ENCODE measurements at places on chromosomes 7 and 10.

DNA sequence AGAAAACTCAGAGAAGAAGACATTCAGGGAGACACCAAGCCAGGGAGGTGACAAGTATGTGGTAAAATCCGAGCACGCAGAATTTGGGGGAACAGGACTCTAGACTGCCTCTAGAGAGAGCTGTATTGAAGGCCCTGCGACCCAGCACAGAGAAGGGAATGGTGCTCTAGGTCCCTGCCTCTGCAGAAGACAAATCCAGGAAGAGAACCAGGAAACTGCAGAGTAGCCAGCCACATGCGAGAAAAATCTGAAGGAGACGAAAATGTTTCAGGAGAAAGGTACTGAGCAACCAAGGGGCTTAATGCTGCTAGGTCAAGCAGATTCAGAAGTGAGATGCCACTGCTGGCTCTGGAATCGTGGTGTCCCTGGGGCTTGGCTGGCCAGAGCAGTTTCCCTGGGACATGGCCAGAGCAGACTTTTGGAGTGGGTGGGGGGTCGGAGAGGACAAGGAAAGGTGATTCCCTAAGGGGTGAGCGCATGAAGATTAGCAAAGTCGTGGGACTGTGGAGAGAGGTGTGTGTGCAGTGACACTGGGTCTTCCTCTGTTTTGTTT lies 158.0 kb upstream of the KLF6 start:
- DNase-seq: no peak

DNA sequence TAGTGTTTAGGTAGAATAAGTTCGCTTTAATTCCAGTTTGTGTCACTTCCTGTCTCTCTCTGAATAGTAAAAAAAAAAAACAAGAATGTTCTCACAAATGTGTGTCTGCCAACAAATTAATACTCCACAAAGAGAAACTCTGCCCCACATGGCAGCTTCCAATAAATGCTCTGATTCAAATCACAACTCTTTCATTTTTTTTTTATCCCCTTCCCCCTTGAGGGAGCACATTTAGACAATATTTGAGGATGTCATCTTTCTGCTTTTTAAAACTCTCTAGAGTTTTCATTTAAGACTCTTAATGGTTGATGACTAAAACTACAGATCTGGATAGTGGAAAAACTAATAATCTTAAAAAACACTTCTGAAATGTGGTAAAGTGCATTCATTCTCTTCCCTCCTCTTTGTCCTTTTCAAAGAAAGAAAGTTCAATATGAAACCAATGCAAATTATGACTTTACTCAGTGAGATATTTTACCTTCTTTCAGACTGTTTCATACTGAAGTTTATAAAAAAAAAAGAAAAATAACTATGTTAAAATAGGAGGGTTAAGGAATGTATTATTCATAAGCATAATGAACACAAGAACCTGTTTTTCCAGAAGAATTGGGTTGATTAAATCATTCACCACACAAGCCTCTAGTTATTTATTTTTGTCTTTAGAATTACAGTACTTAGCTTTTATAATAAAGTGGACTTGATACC lies 42.3 kb downstream of the ARID5B start:
- peak; percentile 36 for DNase-seq

GRCh38 chr7:46581268-46581667 lies 660.2 kb upstream of the IGFBP3 start:
- DNase-seq: no peak

- no peak for DNase-seq
Measured at GRCh38 chr10:19629567-19629966, 186.7 kb upstream of the PLXDC2 start.

GRCh38 chr10:90161-90560 lies 41.1 kb upstream of the TUBB8 start:
- no peak for DNase-seq

DNA sequence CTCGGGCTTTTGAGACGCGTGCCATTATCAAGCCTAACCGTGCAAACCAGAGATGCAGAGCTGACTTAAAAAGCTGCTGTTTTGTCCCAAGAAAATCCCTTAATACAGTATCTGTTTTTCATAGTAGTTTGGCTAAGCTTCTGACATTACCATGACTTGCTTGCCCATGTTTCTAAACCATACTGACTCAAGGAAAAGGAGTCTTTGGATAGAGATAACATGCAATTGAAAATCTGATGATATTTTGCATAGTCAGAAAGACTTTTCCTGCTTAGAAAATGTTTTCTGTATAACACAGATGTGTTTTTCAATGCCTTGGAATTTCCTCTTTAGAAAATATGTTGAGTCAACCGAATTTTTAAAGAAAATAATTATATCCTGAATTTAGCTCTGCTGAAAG lies 21.5 kb upstream of the AKR1E2 start:
- DNase-seq: no peak

DNA sequence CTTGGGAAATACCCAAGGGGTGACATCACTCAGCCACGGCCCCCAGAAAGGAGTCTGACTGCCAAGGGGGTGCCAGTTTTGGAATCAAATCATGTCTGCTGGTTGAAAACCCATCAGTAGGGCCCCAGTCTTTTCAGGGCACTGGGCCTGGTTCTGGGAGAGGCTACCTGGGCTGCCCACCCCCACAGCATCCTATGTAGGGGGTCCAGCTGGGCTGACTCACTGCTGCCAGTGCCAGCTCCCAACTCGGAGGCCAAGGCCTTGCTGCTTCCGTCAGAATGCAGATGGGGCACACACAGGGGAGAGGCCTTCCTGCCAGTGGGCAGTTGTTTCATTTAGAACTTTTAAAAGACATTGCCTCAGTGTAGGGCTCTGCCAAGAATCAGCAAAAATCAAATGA lies 39.5 kb upstream of the DMBT1 start:
- no peak for DNase-seq

All from germinal center (tissue), 1 donor.